ENCODE measurements at places on chromosomes 1 and 21.

DNA sequence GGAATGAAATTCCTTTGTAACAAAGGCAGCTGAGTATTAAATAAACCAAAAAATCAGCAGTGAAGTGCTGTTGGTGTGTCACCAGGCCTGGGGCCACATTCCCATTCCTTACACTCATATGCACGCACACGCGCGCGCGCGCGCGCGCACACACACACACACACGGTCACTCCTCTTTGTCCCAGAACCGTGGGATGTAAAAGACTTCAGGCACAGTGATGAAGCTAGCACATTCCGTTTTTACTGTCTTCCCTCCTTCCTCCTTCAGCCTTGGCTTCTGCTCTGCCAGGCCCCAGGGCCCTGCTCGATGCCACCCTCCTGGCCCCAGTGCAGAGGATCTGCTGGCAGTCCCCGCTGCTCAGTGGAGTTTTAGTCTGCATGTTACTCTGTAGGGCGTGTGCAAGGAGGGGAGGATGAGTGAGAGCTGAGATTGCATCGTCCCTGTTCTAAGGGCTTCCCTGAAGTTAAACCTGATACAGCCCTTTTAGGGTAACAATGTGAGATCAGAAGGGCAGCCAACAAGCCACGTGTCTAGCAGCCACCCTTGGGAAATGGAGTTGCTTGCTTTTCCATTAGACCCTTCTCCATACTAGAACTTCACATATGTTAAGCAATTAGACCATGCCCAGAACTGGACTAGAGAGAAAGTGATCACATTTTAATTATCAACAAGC, 71.7 kb upstream of the WDR26 start:
- DNase-seq, result no peak

DNA sequence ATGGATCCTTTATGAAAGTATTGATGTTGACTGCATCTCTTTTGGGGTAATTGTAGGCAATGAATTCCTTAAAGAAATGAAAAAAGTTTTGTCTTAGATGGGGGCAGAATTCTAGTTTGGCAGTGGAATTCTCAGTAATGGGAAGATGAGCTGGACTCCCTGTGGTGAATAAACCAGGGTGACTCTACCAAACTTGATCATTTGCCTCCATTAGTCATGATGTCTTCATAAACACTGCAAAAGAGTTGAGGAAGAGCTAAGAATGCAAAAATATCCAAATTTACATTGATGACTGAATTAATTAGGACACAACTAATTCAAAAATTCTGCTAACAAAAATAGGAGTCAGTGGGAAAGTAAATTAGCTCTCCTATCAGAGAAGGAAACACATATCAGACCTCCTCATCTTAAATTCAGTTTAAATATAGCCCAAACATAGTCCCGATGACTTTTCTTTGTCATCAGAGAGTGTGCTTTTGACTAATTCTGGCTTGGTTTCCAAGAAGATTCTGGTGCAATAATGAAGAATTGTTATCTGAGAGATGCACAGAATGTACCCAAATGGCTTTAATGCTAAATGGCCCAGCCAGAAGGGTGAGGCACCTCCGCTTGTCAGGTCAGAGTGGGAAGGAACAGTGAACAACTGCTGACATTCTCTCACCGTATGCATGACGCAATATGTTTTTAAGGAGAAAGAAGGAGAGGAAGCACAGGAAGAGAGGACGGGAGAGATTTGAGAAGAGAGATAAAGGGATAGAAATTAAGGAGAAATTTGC, 525.1 kb downstream of the LMO4 start:
- DNase-seq, result no peak

DNA sequence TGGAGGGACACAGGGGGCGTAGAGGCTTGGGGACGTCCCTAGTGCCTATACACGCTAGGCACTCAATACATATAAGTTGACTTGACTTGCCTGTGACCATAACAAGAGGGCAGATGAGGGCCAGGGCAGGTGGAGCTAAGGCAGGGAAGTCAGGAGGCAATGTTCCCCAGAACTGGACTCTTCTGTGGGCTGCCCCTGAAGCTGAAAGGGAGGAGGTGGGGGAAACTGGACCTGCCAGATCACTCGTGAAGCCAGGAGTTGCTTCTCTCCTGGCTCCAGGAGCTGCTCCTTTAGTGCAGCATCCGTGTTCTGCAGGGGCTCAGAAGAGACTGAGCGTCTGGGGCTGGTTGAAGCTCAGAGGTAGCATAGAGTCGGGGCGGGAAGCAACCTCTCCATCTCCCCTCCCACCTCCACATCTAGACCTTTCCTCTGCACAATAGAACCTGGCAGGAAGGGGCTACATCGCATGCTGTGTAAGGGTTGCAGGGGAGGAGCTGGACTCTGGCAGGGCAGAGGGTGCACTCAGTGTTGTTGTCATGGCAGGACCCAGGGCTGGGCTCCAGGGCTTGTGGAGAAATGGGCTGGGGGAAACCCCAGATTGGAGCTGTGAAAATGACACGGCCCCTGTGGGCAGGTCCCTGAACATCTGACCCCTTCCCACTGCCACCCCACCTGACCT, 2.9 kb upstream of the SEMA4A start:
- no peak for DNase-seq

- no peak for DNase-seq
These were observed 105.7 kb downstream of the NME7 start for GRCh38 chr1:169261884-169262283.

DNA sequence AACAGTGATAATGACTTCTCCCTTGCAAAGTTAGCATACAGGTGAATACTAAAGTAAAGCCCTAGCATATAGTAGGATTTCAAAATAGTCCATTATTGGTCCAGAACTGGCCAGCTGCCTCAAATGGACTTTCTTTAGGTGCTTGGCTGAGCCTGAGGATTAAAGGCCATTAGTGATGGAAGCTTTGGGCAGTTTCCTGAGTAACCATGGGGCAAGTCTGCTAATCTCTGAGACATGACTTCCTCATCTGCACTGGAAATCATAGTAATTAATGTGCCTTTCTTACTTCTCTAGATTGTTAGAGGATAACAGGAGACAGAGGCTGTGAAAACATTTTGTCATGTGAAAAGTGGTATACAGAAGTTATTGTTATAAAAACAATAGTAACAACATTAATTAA, 156.5 kb upstream of the UBE2U start:
- no peak for DNase-seq

GRCh38 chr21:33831962-33832659, 83.5 kb downstream of the ATP5PO start:
- DNase-seq, result no peak

GRCh38 chr1:31371121-31371959, 1.5 kb downstream of the FABP3 start:
- no peak for DNase-seq

DNA sequence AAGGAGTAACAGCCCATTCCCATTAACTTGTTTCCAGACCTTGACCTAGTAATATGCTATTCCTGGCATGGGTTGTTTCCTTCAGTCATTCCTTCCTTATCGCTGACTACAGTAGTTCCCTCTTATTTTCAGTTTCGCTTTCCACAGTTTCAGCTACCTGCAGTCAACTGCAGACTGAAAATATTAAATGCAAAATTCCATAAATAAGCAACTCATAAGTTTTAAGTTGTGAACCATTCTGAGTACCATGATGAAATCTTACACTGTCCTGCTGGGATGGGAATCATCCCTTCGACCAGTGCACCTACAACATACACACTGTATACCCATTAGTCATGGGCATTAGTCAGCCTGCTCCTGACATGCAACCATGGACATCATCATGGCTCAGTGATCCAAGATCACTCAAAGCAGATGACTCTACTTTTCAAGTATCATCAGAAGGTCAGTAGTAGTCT, 66.7 kb downstream of the CCDC30 start:
- no peak for DNase-seq

GRCh38 chr1:235139315-235139714, 10.7 kb upstream of the TOMM20 start:
- no peak for DNase-seq

GRCh38 chr1:31354283-31354682, 18.6 kb downstream of the FABP3 start:
- no peak for DNase-seq

GRCh38 chr21:40057331-40057730, 190.1 kb downstream of the PCP4 start:
- DNase-seq, result no peak

DNA sequence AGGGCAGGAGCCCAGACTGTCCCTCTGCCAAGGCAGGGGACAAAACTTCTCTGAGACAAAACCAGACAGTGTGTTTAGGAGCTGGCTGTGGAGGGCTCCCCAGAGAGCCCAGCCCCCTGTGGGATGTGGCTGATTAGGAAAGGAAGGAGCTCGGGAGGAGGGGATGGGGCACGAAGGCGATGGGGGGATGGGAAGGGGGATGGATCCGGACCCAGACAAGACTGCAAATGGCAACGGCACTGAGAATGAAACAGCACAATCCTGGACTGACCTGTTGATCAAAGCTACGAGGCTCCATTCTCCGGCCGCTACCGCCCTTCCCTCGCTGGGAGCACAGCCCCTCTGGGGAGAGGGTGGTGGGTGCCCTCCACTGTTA, 33.1 kb downstream of the FOXO6 start:
- DNase-seq, result no peak

GRCh38 chr1:109201123-109201703, 12.5 kb upstream of the SARS1 start:
- DNase-seq, result no peak

DNA sequence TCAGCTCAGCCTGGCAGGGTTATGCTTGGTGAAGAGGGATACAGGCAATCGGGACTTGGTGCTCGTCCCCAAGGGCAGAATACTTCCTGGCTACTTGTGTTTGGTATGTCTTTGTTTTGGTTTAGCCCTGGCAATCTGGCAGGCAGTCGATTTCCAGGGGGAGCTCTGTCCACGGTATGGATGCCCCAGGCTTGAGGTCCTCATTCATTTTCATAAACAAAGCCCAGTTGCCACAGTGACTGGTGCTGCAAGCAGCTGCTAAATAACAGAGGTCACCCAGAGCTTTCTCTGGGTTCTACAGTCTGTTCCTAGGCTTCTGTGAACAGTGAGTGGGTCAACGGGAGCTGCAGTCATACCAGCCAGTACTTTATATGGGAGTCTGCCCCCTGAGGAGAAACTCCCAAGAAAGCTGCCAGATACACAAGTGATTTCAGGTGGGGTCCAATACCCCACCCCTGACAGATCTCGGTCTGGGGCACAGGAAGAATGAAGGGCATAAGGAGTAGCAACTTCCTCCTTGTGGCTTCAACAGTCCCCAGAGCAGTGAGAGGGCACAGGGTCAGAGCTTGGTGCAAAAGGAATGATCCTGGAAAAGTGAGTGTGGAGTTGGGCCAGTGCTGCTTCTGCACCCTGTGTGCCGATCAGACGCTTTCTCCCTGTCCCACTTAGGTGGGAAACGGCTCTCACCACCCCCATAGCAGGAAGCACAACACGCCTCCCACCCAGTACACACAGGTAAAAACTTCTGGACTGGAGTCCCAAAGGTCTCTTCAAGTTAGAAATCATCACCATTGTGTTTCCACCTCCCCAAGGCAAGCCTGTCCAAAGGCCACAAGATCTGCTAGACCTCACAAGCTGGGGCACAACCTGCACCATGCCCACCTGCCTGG, 55.5 kb downstream of the TGFBR3 start:
- DNase-seq, result no peak

DNA sequence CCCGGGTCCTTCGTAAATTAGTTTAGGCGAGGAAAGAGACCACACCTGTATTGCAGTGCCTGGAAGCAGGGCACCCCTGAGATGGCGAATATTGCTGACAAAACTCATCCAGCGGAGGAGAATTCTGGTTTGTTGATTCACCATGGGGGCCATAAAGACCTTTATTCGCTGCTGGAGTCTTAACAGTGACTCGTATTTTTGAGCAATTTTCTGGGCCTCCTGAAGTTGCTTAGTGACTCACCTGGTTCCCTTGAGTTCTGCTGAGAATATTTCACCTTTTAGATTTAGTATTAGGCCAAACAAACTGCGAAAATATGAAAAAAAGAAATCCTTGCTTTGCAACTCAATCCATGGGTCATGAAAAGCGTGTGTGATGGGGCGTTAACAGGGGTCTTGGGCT, 20.6 kb upstream of the H6PD start:
- no peak for DNase-seq

DNA sequence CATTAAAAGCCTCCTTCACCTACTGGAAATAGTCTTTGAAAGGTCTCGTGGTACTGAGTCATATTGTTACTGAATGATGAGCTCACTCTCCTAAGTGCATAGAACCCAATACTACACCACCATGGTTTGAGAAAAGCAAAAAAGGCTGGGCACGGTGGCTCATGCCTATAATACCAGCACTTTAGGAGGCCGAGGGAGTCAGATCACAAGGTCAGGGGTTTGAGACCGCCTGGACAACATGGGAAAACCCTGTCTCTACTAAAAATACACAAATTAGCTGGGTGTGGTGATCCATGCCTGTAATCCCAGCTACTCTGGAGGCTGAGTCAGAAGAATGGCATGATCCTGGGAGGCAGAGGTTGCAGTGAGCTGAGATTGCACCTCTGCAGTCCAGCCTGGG, 3.3 kb upstream of the HNRNPCL1 start:
- no peak for DNase-seq

DNA sequence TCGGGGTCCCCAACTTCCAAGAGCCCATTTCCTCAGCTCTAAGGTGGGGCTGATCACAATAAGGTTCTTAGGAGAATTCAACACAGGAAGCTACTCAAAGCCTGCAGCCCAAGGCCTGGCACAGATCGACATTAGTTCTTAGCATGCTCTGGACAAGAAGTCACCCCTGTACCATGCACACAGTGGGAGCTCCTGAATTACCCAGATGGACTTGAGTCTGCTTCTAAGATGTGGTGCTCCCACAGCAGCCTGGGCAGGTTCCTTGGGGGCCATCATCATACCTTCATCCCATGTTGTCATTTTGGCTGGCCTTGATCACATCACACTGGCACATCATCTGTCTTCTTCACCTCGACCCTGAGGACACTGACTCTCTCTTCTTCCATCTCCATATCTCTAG, 153.3 kb upstream of the VAMP3 start:
- no peak for DNase-seq

DNA sequence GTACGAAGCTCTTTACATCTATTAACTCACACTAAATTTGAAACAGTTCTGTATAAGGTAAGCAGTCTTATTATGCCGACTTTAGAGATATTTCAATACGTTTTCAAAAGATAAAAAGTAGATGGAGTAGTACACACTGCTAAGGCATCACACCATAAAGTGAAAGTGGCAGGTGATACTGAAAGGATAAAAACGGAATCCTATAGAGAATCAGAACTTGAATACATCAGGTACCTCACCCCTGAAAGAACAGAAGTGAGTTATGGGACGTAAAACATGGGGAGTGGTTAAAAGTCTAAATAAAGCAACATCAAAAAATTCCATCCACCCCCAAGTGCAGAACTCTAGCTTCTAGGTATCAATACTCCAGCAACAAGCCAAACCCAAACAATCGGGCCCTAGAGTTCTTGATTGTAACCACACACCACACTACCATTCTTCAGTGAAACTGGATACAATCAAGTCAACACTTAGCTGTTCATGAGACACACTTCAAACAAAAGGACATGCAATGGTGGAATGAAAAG, 142.6 kb downstream of the SMYD3 start:
- DNase-seq, result no peak

GRCh38 chr1:8425150-8425780, 107.4 kb downstream of the SLC45A1 start:
- DNase-seq, result no peak

Data from cortex of kidney (tissue), 1 donor.